Fibroblast of skin of abdomen (primary cell): ENCODE measurements at places on chromosomes 16 and 17.

GRCh38 chr16:4489030-4489429 is 12.8 kb downstream of the HMOX2 start:
- peak; percentile 90 for DNase-seq

- no peak for DNase-seq
These were observed 78.3 kb downstream of the PLD6 start for GRCh38 chr17:17127730-17128291.

- no peak for DNase-seq
These were observed 15.4 kb downstream of the CA4 start for GRCh38 chr17:60165223-60165622.

DNA sequence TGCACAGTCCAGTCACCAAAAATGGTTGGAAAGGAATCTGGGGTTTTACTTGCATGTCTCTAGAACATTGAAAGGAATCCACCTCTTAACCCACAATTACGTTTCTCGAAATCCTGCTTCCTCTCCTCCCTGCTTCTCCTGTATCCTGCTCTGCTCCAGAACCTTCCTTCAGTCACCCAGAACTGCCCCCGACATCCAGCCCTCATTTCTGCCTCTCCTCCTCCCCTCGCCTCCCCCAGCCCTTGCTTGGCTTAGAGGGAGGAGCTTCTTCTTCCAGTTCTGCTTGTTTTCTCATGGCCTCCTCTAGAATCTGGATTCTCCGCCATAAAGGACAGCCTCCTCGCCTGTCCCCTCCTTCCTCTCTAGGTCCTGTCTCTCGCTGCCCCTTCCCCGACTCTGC is 48.3 kb downstream of the ZDHHC7 start:
- no peak for DNase-seq

DNA sequence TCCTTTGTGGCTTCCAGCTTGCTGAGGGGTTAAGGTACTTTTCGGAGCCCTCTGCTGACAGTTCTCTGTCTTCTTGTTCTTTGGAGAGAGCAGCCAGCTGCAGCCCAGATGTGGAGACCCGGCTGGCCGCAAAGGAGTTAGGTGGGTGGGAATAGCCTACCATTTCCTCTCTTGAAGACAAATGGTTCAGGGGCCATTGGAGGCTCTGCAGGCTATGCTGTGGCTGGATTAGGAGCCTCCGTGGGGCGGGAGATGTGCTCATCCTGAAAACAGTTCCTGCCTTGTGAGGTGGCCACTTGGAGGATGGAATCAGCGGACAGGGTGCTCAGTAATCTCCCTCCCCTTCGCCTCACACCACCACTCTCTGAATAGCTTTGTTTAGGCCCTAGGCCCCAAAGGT is 30.3 kb downstream of the MEOX1 start:
- peak; percentile 67 for DNase-seq

DNA sequence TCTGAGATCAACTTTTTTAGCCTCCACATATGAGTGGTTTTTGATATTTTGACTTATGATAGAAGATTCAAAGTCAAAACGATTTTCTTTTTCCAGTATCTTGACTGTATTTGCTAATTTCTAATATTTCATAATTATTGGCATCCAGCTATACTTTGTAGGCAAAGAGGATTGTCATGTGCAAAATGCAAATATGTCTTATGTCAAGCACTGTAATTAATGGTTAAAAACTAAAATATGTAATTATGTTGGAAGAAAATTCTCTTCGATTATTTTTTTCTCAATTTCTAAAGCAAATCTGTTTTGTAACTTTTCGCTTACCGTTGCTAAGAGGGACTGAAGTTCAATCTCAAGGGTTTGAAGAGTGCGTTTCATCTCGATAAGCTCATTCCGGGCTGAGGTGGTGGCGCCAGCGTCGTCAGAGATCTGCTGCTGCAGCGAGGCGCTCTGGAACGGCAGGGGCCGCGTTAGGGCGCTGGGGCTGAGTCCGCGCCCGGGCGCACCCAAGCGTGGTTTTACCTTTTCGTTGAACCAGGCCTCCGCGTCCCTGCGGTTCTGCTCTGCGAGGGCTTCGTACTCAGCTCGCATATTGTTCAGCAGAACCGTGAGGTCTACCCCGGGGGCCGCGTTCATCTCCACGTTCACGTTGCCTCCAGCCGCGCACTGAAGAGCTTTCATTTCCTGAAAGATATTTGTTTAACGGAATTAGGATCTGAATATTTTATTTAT is 3.0 kb downstream of the KRT27 start:
- DNase-seq = no peak

GRCh38 chr16:23194497-23195221 is 12.1 kb downstream of the SCNN1G start:
- DNase-seq = no peak

- DNase-seq = no peak
These were observed 84.4 kb upstream of the RPL38 start for GRCh38 chr17:74119049-74119580.

- DNase-seq = no peak
These were observed 393 bp downstream of the PSMC3IP start for GRCh38 chr17:42577140-42577531.

- no peak for DNase-seq
These were observed 311.1 kb downstream of the XYLT1 start for GRCh38 chr16:17159617-17160016.

DNA sequence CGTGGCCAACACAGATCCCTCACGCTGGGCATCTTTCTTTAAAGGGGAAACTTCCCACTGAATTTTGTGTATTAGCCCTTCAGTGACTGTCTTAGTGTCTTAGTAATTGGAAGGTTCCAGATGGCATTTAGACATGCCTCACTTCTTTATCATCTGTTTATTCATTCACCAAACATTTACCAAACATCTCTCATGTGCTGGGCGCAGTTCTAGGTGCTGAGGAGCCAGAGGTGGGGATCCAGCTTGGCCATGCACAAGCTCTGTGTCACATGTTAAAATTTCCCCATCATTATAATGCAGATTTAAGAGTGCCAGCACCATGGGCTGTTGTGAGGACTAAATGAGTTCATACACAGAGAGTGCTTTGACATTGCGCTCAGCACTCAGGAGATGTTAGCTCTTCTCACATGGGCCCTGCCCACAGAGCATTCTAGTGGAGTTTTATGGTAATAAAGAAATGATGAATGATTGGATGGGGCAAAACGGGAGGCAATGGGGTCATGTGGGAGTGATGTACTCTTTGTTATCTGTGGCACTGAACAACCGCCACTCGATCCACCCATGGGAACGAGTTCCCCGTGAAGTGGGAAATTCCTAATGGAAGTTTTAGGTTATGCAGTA is 119.7 kb downstream of the SNX29 start:
- DNase-seq = no peak

DNA sequence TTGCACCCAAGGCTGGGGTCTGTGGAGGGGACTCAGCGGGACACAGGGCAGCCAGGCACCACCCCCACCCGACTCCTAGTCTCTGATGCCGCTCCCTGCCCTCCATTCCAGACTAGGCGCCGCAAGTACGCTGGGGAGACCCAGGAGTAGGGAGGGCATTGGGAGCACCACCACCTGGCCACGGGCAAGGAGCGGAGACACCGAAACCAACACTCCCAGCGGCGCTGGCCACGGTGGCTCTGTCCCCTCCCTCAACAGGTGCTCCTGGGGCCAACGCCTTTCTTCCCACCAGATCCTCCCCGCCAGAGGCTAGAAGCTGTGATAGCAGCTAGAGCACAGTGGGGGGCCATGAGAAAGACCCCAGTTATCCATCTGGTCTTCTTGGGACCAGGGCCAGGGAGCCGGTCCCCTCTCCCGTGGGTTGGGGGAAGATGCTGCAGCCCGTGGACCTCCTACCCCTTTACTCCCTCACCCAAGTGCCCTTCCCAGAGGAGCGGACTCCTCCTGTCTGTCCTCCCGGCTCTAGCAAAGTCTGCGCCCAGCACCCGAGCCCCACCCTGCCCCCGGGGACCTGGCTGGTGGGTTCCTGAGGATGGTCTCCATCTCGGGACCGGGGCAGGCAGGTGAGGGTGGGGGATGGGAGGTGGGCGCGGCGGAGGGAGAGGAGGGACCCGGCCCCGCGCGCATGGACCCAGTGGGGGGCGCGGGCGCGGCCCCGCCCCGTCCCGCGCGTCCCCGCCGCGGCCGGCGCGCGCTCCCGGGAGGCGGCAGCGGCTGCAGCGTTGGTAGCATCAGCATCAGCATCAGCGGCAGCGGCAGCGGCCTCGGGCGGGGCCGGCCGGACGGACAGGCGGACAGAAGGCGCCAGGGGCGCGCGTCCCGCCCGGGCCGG is at the start of gene SYNGR3:
TSS of gene SYNGR3 (plus strand) at position 762 of the 892 bp plus-strand sequence. CDS start 133 bp downstream, outside the sequence.
- no peak for DNase-seq

DNA sequence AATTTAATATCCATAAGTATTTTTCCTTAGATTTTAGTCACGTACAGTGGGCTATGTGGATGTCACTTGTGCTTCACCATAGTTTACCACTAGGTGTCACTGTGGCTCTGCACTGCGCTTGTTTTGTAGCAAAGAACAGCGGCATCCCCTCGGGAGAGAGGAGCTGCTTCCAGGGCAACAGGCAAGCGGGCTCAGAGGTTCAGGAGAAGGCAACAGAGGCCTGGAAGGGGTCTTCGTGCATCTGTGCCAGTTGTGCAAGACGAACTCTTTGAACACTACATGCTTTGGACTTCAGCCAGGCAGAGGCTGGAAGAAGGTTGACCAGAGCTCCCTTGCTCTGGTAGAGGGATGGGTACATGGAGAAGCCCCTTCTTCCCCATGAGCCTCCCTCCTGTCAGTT is 20.6 kb downstream of the CYB561 start:
- peak; percentile 76 for DNase-seq

DNA sequence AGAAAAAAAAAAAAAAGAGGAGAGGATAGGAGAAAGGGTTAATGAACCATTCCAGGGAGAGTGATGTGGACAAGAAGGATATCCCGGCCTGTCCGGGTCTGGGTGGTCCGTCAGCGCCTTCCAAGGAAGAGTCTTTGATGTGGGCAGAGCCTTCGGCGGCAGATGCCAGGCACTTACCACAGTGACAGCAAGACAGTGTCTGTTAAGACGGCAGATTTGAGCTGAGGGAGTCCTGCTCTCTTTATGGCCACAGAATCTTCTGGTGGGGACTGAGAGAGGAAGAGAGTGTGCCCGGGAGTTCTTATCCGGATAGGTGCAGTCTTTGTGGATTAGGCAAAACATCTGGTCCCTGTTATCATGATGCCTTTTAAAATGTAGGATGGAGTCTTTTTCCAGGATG is 95.2 kb downstream of the ZDHHC7 start:
- no peak for DNase-seq

DNA sequence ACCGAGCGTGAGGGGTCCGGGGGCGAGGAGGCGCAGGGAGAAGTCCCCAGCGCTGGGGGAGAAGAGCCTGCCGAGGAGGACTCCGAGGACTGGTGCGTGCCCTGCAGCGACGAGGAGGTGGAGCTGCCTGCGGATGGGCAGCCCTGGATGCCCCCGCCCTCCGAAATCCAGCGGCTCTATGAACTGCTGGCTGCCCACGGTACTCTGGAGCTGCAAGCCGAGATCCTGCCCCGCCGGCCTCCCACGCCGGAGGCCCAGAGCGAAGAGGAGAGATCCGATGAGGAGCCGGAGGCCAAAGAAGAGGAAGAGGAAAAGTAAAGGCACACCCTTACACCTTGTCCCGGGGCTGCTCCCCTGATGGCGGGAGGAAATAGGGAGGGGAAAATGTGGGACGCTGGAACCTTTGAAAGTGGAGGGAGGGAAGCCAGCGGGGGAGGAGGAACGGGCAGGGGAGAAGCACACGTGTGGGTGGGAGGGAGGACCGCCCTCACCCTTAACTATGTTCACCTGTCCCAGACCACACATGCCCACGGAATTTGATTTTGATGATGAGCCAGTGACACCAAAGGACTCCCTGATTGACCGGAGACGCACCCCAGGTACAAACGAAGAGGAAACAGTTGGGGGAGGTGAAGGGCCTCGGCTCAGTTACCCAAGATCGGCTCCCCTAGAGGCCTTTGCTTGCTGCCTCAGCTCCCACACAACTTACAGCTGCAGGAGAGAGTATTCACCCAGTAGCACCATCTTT is 916 bp downstream of the PAGR1 start:
- DNase-seq = peak; percentile 48

DNA sequence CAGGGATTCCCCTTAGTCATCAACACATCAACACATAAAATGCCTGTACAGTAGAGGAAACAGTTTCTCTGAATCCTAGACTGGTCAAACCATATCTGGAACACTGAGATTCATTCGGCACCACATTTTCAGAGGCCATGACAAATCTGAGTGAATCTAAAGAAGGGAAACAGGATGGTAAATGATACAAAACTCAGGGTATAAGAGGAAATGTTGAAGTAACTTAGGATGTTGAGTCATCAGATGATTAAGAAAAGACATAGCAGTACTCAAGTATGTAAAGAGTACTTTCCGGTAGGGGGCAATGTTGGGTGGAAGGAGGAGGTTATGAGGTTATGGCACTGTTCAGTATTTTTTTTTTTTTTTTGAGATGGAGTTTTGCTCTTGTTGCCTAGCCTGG is 358.5 kb upstream of the PMFBP1 start:
- DNase-seq = peak; percentile 61

DNA sequence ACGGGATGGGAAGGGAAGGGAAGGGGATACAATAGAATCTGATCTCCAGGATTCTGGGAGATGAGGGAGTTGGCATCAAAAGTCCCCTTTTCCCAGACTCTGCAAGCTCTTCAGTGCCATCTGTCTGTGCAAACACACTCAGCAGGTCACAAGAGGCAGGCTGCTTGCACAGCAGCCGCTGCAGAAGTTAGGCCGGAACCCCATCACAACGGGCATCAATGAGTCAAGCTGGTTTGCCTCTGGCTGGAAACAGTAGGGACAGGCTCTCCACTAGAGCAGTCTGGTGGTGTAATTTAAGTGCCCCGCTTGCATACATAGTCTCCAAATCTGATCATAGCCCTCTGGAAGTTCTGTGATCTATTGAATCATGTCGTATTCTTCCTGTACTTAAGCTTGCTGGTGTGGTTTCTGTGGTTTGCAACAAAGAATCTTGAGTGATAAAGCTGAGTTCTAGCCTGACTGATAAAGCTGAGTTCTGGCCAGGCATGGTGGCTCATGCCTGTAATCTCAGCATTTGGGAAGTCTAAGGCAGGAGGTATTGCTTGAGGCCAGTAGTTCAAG is 33.7 kb upstream of the KDM8 start:
- peak; percentile 74 for DNase-seq

- DNase-seq = no peak
These were observed 140.2 kb upstream of the CDC42EP4 start for GRCh38 chr17:73452009-73452408.

DNA sequence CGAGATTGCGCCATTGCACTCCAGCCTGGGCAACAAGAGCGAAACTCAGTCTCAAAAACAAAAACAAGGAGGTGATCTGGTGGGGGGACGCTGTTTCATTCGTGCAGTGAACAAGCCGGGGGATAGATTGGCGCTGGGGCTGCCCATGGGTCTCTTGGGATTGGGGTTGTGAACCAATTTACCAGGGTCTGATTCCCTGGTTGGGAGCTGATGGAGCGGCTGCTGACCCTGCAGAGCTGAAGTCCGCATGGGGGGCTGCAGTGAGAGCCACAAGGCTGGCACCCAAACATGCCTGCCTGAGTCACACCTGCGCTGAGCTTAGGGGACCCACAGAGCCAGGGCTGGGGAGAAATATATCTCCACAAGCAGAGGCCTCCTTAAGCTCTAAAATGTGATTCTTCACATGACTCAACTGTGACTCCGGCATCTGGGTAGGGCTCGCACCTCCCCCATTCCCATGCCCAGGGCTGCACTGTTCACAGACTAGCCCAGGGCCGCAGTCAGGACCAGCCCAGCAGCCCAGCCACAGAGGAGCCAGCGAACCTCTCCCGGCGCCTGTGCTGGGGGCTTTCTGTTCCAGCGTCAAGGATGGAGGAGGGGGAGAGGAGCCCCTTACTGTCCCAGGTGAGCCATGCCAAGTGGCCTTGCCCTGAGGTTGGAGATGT is 5.0 kb downstream of the TSPAN10 start:
- DNase-seq = peak; percentile 73

- DNase-seq = no peak
These were observed 52.8 kb downstream of the B9D1 start for GRCh38 chr17:19309701-19310100.
